ENCODE measurements at places on chromosomes 1 and 21. TPM values are rescaled to one million over a fixed set of nuclear protein-coding genes. Genes with fewer than 3 reads are reported as not detected.

SAMD11 gene
- 31.0 TPM for total RNA-seq

- peak; percentile 15 for DNase-seq
These were observed 14.0 kb upstream of the AIM2 start for GRCh38 chr1:159090286-159091179.

GRCh38 chr1:47524272-47524671 is 86.4 kb downstream of the FOXD2 start:
- DNase-seq = no peak

MEX3A gene
- 2.7 TPM for total RNA-seq

KRTAP11-1 gene
- not detected for total RNA-seq

DNA sequence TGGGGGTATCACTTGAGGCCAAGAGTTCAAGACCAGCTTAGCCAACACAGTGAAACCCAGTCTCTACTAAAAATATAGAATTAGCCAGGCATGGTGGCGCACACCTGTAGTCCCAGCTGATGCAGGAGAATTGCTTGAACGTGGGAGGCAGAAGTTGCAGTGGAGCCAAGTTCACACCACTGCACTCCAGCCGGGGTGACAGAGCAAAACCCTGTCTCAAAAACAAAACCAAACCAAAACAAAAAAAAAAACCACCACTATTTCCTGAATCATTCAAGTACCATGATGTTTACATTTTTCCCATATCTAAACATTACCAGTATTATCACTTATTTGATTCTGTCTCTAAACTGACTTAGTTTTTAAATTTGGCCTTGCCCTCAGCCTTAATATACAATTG is 29.5 kb downstream of the TUT4 start:
- no peak for DNase-seq

S100A8 gene
- total RNA-seq = not detected

GLIS1 gene
- 1.9 TPM for total RNA-seq

DNA sequence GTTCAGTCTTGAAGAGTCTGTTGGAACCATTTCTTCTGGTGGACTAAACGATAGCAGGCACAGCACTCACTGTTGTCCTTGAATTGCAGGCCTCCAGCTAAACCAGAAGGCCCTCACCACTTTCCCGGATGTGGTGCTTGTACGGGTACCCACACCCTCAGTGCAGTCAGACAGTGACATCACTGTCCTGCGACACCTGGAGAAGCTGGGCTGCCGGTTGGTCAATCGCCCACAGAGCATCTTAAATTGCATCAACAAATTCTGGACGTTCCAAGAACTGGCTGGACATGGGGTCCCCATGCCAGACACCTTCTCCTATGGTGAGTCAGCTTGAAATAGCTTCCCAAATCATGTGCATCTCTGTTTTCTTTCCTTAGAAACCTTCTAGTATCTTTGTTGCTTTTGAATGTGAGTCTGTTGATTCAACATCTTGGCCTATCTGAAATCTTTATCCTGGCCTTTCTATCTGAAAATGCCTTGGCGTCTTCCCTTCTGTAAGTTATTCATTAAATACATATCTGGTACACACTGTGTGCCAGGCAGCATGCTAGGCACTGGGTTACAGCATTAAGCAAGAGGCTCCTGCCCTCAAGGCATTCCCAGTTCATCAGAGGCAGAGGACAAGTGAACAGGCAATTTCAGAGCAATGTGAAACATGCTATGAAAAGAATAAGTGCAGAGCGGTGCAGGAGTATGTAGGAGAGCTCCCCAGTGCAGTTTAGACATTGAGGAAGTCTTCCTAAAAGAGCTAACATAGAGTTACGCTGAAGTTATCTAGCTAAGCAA is 18.9 kb downstream of the RIMKLA start:
- DNase-seq = no peak

TTC24 gene
- not detected for total RNA-seq

GRCh38 chr1:237258871-237259270 is 216.9 kb downstream of the RYR2 start:
- DNase-seq = no peak

SMPDL3B gene
- not detected for total RNA-seq

DNA sequence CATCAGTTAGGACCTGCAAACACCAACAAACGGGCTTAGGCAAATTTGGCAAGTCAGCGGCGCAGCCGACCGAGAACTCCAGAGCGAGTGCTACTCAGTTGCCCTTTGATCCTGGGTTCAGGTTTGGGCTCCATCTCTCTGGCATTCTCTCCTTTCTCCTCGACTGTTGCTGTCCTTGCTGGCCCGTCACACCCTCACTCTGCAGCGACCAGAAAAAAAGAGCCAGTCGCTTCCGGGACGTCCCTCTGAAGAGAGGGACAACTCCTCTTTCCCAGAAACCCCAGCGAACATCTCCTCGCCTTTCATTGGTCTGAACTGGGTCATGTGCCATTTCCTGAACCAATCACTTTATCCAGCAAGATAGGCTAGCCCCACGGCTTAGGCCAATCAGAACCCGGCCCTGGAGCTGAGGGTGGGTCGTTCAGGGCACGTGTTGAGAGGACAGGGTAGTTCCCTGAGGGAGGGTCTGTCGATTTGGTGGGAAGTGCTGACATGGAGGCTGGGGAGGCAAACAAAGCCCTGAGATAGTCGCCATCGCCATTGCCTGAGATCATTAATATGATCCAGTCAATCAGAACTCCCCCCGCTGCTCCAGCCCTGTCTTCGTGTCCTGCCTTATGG is 113.7 kb downstream of the PTPRU start:
- no peak for DNase-seq

- DNase-seq = peak; percentile 82
These were observed at the start of gene ZYG11B for GRCh38 chr1:52726265-52727113. TSS of gene ZYG11B (plus strand) at chr1:52726453. CDS start at chr1:52726654, 201 bp downstream.

DNA sequence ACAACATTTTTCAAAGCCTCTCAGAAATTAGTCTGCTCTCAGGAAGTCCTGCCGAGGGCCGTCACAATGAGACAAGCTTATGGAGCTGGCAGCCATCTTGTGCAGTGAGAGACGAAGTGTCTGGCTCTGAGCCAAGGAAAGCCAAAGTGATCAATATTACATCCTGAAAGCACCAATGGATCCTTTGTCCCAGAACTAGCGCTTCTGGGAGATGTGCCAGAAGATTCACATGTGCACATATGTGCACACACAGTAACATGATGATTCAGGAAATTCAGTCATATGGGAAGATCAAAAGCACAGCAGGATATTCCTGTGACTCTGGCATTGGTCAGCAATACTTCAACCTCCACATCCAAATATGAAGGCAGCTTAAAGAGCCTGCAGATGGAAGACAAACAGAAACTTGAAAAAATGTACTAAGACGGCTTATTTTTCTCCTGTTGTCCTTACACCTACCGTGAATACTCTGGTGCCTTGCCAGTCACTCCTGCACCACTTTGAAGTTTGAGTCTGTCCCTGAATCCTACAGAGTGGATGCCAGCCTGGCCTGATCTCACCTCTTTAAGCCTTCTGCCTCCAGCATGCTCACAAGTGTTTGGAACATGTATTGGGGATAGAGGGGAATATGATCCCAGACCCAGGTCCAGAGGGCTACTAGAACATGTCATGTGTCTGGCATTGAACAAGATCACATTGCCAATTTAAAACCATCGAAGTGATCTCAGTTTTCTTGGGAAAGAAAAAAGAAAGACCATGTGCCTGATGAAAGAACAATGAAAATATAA is 44.5 kb upstream of the PRRX1 start:
- peak; percentile 20 for DNase-seq

DNA sequence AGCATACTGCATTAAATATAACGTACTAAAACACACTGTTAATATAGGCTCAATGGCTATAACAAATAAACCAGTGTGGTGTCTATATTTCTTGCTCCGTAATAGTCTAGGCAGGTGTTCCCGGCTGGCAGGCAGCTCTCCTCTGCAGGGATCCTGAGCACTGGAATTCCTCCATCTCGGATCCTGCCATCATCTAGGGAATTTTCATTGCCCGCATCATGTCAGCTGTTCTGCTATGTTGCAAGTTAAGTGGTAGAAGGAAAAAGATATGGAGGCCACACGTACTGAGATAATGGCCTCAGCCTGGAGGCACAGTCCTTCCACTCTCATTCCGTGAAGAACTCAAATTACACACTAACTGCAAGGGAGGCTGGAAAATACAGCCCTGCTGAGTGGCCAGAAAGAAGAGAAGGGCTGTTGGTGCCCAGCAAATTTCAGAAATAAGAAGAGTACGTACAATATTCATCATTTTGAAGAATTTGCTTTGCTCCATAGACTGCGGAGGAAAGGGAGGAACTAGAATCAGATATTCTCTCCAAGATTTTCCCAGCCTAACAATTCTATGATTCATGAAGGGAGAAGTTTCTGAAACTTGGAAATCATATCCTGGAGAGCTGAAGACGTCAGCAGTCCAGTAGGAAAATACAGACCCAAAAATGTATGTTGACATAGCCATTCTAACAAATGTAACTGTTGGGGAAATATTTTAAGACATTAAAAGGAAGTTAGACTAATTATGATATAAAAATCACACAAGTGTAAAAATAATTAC is 263.3 kb downstream of the MRPL39 start:
- DNase-seq = no peak

DNA sequence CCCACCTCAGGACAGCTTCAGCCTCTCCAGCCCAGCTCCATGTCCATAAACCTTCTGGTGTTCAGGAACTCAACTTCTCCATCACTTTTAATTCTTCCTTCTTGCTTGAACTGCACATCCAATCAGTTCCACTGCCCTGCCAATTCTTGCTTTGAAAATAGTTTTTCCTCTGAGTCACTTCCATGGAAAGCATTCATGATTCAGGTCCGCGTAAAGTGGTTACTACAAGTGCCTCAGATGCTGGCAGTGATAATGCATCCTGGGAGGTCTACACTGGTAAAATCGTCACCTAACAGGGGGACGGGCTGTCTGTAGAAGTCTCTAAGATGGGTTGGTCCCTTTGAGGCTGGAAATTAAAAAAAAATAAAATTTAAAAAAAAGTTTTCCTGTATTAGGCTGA is 25.9 kb upstream of the RCAN1 start:
- peak; percentile 89 for DNase-seq

GPA33 gene
- total RNA-seq = not detected

- peak; percentile 47 for DNase-seq
These were observed 51.7 kb downstream of the ABCA4 start for GRCh38 chr1:94068999-94069918.

- DNase-seq = no peak
These were observed 40.2 kb downstream of the RNF11 start for GRCh38 chr1:51276286-51276685.

- no peak for DNase-seq
These were observed 470 bp upstream of the NAXE start for GRCh38 chr1:156591181-156591431.

DNA sequence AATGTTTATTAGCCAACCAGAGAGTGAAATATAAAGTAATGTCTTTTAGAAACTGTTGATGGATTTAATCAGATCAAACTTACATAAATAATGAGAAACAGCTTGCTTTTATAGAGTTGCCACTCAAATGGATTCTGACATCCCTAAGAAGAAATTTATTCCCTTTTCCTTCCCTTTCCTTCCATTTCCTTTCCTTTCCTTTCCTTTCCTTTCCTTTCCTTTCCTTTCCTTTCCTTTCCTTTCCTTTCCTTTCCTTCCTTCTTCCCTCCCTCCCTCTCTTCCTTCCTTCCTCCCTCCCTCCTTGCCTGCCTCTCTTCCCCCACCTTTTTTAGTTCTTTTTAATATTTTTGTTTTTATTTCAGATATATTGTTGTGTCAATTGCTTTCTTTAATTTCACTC is 27.3 kb downstream of the PRRX1 start:
- no peak for DNase-seq

DNA sequence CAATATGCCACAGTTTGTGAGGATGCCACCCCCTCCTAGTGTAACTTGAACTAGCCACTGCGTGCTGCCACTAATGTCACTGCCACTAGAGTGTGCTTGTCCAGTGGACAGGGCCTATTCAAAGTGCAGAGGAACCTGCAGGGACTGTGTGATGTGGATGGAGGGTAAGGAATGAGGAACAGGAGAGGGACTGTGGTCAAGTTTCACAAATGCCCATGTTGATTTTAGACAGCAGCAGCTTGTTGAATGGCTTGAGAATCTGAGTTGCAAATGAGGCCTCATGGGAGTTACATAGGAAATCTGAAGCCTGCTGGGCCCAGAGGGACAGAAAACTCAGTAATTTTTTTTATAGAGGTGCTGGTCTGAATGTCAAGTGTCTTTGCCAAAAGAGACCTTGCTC is 112.3 kb downstream of the HHAT start:
- DNase-seq = no peak

DNA sequence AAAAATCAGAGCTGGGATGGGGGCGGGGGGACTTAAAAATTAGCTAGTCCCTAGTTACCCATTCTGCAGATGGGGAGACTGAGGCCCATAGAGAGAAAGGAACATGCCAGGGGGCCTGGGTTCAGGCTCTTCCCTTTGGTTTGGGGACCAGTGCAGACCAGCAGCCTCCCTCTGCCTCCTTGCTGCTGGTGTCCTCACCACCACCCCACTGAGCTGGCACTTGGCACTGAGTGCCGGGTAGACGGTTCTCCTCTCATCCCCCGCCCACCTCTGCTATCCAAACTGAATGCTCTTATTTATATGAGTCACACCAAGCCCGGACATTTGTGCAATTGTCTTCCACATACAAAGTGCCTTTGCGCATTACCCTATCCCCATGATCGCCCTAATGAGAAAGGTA is 39.2 kb downstream of the CAMK2N1 start:
- DNase-seq = no peak

MAGI3 gene
- total RNA-seq = 5.1 TPM

GRCh38 chr21:28018213-28018612 is 974.5 kb downstream of the LTN1 start:
- DNase-seq = no peak

TCEA3 gene
- 6.1 TPM for total RNA-seq

DNA sequence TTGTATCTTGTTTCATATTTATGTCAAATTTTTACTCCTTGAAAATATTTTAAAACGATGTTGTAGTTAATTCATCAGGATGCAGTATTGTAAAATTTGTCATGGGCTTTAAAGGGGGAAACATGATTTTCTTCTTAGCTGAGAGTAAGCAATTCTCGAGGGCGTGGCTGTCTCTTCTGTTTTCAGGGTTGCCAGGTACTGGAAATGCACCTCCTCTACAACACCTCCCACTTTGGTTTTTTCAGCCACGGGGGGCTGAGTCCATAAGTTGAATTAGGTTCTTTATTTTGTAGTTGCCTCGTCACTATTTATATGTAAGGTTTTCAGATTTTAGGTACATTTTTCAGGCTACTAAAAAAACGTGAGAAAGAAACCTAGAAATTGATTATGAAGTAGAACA is 64.0 kb downstream of the PRDM2 start:
- no peak for DNase-seq

DNA sequence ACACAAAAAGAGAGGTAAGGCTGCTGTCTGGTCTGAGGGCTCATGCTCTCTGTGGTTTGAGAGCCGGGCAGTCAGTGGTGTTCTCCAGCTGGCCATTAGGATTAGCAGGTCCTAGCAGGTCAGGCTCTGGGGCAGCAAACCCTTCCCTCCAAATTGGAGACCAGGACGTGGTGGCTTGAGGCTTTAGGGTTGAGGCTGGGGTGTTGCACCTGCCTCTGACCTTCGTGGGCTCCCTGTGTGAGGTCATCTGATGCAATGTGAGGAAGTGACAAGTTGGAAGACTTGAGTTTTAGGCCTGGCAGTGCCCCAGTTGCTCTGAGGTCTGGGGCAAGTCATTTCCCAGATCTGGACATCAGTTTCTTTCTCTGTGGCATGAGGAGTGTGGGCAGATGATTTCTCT is 24.4 kb downstream of the SZRD1 start:
- no peak for DNase-seq

Data from HFFc6 (cell line).